ENCODE measurements at places on chromosomes 16 and 17.

DNA sequence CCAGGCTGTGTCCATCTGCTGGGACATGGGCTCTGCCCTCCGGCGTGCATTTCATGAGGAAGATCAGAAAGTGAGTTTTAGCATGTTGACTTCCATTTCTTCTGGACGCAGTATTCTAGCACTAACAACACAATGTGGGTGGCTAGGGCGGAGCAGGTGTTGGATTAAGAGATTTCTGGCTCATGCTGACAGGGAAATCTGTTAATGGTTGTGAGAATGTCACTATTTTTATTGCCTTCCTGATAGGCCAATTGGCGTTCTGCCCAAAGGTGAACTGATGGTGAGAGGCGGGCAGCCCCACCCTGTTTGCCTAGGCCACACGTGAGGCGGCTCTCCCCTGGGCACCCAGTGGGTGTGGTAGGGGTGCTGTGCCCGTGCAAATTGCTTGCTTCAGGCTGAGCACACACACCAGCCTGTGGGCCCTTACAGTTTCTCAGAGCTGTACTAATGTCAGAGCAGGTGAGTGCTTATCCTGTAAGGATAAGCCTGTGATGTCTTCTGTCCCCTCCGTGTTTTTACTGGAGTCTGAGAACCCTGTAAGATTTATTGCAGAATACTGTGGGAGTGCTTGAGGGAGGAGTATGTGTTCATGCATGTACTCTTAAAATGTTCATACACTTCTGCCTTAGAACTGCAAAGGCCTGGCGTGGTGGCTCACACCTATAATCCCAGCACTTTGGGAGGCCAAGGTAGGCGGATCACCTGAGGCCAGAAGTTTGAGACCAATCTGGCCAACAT lies 30.9 kb downstream of the PGS1 start:
- DNase-seq: peak; percentile 91

GRCh38 chr16:78375055-78375679 lies 275.7 kb downstream of the WWOX start:
- no peak for DNase-seq

- DNase-seq: no peak
Measured at GRCh38 chr17:52237151-52237550, 78.6 kb upstream of the CA10 start.

DNA sequence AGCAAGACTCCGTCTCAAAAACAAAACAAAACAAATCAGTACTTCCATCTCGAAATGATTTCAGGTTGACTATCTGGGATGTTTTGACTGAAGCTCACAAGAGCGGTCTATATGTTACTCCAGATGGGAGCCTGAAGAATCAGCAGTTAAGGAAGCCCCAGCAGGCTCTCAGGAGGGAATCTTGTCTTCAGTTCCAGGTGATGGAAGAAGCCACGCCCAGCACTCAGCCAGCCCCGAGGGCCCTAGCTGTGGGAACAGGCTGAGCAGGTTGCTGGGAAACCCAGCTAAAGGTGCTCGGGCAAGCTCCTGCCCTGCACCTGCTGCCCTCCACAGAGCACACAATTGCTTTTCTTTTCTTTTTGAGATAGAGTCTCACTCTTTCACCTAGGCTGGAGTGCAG lies 32.4 kb downstream of the WIPI1 start:
- no peak for DNase-seq

DNA sequence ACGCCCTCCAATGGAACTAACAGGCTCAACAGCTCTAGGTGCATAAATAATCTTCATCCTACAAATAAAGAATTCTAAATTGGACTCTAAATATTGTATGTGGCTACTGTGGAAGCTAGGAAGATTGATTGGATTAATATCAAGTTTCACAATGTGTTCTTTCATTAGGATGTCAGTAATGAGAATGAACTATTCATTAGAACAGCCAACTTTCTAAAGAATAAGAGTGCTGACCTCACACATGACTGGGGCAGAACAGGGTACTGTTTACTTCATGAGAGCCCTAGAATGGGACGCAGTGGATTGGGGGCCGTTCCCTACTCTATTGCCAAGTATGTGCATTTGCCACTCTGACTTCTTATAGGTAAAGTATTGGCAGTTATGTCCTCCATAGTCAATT lies 528.2 kb upstream of the RBFOX1 start:
- no peak for DNase-seq

DNA sequence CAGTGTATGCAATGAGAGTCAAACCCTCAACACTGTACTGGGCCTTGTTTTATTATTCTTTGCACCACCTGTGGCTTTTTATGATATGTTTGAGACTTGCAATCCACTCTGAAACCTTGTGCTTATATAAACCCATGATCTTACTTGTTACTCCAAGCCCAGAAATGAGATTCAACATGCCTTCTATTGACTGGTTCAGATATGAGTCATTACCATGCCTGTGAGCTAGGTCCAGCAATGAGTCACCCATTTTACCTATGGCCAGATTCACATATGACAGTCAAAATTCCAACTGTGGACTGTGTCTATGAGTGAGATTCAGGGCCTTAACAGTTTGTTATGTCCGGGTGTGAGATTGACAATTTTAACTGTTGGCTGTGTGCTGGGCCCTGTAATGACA lies 1846.1 kb downstream of the TP53TG3F start:
- DNase-seq: no peak

GRCh38 chr17:6589266-6589946 lies 33.1 kb upstream of the PITPNM3 start:
- DNase-seq: no peak

GRCh38 chr17:56653877-56654276 lies 60.4 kb downstream of the NOG start:
- no peak for DNase-seq

DNA sequence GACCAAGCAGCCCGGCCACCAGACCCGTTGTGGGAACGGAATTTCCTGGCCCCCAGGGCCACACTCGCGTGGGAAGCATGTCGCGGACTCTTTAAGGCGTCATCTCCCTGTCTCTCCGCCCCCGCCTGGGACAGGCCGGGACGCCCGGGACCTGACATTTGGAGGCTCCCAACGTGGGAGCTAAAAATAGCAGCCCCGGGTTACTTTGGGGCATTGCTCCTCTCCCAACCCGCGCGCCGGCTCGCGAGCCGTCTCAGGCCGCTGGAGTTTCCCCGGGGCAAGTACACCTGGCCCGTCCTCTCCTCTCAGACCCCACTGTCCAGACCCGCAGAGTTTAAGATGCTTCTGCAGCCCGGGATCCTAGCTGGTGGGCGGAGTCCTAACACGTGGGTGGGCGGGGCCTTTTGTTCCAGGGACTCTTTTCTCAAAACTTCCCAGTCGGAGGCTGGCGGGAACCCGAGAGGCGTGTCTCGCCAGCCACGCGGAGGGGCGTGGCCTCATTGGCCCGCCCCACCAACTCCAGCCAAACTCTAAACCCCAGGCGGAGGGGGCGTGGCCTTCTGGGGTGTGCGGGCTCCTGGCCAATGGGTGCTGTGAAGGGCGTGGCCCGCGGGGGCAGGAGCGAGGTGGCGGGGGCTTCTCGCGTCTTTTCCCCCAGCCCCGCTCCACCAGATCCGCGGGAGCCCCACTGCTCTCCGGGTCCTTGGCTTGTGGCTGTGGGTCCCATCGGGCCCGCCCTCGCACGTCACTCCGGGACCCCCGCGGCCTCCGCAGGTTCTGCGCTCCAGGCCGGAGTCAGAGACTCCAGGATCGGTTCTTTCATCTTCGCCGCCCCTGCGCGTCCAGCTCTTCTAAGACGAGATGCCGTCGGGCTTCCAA lies at the start of gene SLC2A4:
SLC2A4 (plus strand) TSS at position 645 of the 879 bp plus-strand sequence; CDS start at position 862, 217 bp downstream.
- no peak for DNase-seq

GRCh38 chr17:9666461-9667050 lies 21.2 kb downstream of the USP43 start:
- DNase-seq: no peak
